ENCODE measurements at places on chromosomes 7 and 10. TPM values are rescaled to one million over a fixed set of nuclear protein-coding genes. Genes with fewer than 3 reads are reported as not detected.

Gene GPR15LG
- not detected for total RNA-seq

Gene ATP6V0A4
- total RNA-seq = not detected

Gene DRGX
- not detected for total RNA-seq

Gene PPP2R2D
- 38.2 TPM for total RNA-seq

GRCh38 chr7:44288811-44289340, 36.5 kb downstream of the CAMK2B start:
- H3K4me1 ChIP-seq = peaks cover 48% of the 10 kb centered on the region
- no peaks in the 10 kb centered on the region for H3K27me3 ChIP-seq
- no peak for DNase-seq
- no peak overlapping the region for H3K4me3 ChIP-seq

DNA sequence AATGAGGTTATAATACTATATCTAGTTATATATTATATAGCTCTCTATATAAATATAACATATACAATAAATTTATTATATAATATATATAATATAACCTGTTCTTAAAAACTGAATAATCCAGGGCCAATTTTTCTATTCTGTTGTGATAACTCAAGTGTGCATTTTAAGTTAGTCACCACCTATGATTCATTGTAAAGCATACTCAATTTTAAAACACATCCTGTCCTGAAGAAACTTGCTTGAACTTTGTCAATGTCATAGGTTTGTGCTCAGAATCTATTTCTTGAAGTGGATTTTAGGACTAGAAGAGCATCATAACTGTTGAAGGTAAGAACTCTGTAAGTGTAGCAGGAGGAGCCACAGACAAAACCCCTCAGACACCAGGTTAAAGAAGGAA, 1209.8 kb downstream of the REEP3 start:
- no peak overlapping the region for H3K4me3 ChIP-seq
- no peaks in the 10 kb centered on the region for H3K27me3 ChIP-seq
- H3K4me1 ChIP-seq = no peaks in the 10 kb centered on the region

GRCh38 chr7:104242638-104243037, 34.8 kb upstream of the ORC5 start:
- no peaks in the 10 kb centered on the region for H3K36me3 ChIP-seq
- H3K4me1 ChIP-seq = no peaks in the 10 kb centered on the region
- no peaks in the 10 kb centered on the region for H3K27me3 ChIP-seq
- no peak for DNase-seq
- no peak overlapping the region for H3K4me3 ChIP-seq

DNA sequence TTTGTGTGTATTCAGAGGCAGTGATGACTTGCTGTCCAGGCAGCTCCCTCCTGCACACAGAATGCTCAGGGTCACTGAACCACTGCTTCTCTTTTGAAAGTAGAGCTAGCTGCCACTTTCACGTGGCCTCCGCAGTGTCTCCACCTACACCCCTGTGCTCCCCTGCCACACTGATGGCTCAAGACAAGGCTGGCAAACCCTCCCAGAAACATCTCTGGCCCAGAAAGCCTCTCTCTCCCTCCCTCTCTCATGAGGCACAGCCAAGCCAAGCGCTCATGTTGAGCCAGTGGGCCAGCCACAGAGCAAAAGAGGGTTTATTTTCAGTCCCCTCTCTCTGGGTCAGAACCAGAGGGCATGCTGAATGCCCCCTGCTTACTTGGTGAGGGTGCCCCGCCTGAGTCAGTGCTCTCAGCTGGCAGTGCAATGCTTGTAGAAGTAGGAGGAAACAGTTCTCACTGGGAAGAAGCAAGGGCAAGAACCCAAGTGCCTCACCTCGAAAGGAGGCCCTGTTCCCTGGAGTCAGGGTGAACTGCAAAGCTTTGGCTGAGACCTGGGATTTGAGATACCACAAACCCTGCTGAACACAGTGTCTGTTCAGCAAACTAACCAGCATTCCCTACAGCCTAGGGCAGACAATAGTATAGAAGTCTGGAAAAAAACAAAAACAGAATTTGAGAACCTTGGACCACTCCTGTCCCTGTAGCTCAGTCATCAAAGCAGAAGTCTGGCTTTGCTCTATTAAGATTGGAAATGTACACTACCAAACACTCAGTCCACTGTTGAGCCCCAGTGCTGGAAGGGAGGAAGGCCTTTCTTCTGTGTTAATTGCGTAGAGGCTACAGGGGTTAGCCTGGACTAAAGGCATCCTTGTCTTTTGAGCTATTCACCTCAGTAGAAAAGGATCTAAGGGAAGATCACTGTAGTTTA, 15.8 kb downstream of the SCD start:
- H3K4me1 ChIP-seq = peaks cover 24% of the 10 kb centered on the region
- no peak for DNase-seq
- no peaks in the 10 kb centered on the region for H3K27me3 ChIP-seq

- no peaks in the 10 kb centered on the region for H3K36me3 ChIP-seq
- H3K4me1 ChIP-seq = no peaks in the 10 kb centered on the region
- no peak overlapping the region for H3K4me3 ChIP-seq
- H3K27ac ChIP-seq = no peak overlapping the region
Observed at GRCh38 chr7:97844036-97844435, 28.2 kb downstream of the ASNS start.

GRCh38 chr7:98396768-98397167, 4.1 kb downstream of the BAIAP2L1 start:
- DNase-seq = no peak
- no peak overlapping the region for H3K4me3 ChIP-seq
- peaks cover 19% of the 10 kb centered on the region for H3K4me1 ChIP-seq
- H3K27me3 ChIP-seq = no peaks in the 10 kb centered on the region

GRCh38 chr7:74405191-74405898, 48.4 kb upstream of the GTF2IRD1 start:
- no peak for DNase-seq
- no peaks in the 10 kb centered on the region for H3K27me3 ChIP-seq
- H3K4me3 ChIP-seq = no peak overlapping the region
- no peaks in the 10 kb centered on the region for H3K4me1 ChIP-seq
- H3K36me3 ChIP-seq = peaks cover 41% of the 10 kb centered on the region
- no peak overlapping the region for H3K27ac ChIP-seq

- no peaks in the 10 kb centered on the region for H3K27me3 ChIP-seq
- peaks cover 74% of the 10 kb centered on the region for H3K4me1 ChIP-seq
- no peak overlapping the region for H3K27ac ChIP-seq
- no peaks in the 10 kb centered on the region for H3K36me3 ChIP-seq
- DNase-seq = no peak
Observed at GRCh38 chr10:12589291-12589690, 239.9 kb downstream of the CAMK1D start.

- H3K27ac ChIP-seq = no peak overlapping the region
- H3K4me1 ChIP-seq = peaks cover 36% of the 10 kb centered on the region
- H3K4me3 ChIP-seq = peak overlapping the region; percentile 52
- peak; percentile 88 for DNase-seq
- H3K36me3 ChIP-seq = no peaks in the 10 kb centered on the region
- peaks cover 100% of the 10 kb centered on the region for H3K27me3 ChIP-seq
Observed at GRCh38 chr7:97006055-97006815, 882 bp downstream of the DLX6 start.

DNA sequence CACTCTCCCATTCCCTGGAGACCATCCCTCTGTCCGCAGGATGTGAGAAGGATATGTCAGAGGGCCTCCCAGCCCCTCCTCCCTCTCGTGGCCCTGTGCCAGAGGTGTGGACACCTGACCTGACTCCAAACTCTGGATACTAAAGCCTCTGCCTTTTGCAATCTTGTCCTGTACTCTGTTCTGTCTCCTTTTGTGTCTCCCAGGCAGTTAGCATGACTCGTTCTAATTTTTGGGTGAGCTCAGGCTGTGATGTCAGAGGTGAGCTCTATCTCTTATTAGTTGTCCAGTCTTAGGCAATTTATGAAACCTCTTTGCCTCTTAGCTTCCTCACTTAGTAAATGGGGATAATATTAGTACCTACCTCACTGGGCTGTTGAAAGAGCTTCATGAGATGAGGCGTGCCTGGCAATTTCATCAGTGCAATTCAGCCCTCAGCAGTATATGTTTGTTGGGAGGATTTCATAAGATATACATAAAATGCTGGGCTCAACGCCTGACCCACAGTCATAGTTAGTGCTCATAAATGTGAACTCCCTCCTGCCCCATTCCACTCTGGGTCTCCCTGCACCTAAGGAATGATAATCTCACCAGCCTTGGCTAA, 10.9 kb downstream of the MARVELD1 start:
- no peak overlapping the region for H3K4me3 ChIP-seq
- no peaks in the 10 kb centered on the region for H3K27me3 ChIP-seq
- DNase-seq = no peak

DNA sequence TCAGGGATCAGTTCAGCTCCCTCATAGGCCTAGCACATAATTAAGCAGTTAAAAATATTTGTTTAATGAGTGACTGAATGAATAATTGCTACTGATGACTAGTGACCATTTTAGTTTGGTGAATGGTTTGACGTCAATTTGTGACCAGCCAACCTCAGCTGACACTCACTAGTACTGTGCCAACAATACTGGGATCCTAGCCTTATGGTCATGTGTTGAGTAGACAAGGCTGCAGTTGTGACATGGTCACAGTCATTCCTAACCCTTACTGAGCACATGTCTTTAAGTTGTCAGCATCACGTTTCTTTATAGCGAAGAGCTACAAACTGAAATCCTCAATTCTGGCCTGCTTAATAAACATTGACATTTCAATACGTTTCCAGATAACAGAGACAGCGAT, 86.9 kb upstream of the SLC26A5 start:
- H3K4me3 ChIP-seq = no peak overlapping the region
- no peak for DNase-seq
- no peaks in the 10 kb centered on the region for H3K27me3 ChIP-seq
- no peaks in the 10 kb centered on the region for H3K36me3 ChIP-seq
- no peak overlapping the region for H3K27ac ChIP-seq
